ENCODE measurements at places on chromosomes 2 and 18. TPM values are rescaled to one million over a fixed set of nuclear protein-coding genes. Genes with fewer than 3 reads are reported as not detected.

The CACNB4 gene
- polyA plus RNA-seq, result 0.03 TPM

DNA sequence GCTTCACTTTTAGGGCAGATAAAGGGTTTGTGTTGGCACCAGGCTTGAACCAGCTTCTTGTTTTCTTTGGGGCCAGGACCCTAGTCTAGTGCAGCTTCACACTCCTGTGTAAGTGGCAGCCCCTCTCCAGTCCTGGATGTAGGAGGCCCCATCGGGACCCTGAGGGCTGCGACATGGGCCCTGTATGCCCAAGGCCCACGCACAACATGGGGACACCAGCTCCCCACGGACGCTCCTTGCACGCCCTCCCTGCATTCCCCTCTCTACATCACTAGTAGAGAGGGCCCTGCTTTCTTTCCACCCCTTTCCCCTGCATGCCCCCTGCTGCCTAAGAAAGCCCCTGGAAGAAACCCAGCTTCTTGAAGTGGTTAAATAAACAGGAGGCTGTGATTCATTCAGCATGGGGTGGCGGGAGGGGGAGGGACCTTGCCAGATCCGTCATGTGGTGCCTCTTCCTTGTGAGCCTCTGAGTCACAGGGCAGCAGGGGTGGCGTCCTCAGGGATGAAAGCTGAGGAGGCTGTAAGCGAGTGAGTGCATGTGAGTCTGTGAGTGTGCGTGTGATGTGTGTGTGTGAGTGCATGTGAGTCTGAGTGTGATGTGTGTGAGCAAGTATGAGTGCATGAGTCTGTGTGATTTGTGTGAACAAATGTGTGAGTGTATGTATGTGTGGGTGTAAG is 42.5 kb downstream of the COPS8 start:
- peak; percentile 86 for DNase-seq

GRCh38 chr2:218260742-218261422 is at the start of gene GPBAR1:
Gene GPBAR1, plus strand, starts transcription at chr2:218261015. Its CDS starts 1,710 bp downstream, at chr2:218262725.
- peak; percentile 79 for DNase-seq

GRCh38 chr2:105545730-105546627 is 147.1 kb upstream of the FHL2 start:
- peak; percentile 60 for DNase-seq

The ABCG8 gene
- not detected for polyA plus RNA-seq

DNA sequence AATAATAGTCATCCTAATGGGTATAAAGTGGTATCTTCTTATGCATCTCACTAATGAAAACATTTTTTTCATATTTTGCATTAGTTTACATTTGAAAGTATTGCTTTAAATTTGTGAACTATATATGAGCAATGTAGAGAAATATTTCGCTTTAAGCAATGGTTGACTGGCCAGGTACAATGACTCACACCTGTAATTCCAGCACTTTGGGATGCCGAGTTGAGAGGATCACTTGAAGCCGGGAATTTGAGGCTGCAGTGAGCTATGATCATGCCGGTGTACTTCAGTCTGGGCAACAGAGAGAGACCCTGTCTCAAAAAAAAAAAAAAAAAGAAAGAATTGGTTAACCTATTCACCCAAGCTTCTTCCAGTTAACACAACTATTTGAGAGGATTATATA is 15.1 kb downstream of the ZCCHC2 start:
- no peak for DNase-seq

DNA sequence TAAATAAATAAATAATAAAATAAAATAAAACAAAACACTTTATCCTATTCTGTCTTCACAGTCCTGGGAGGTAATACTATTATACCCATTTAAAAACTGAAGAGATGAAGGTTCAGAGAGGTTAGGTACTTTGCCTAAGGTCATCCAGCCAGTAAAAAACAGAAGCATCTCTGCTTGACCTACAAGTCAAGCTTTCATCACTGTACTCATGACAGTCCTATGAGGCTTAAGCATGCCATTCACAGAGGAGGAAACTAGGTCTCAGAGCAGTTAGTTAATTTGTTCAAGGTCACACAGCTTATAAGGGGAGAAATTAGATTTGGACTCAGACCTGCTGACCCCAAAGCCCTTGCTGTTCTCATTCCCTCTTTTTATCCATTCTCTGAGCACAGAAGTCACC is 77.5 kb downstream of the MARCO start:
- DNase-seq, result no peak

GRCh38 chr2:204900487-204900886 is 355.2 kb downstream of the PARD3B start:
- no peak for DNase-seq

The PSMA8 gene
- polyA plus RNA-seq, result not detected

DNA sequence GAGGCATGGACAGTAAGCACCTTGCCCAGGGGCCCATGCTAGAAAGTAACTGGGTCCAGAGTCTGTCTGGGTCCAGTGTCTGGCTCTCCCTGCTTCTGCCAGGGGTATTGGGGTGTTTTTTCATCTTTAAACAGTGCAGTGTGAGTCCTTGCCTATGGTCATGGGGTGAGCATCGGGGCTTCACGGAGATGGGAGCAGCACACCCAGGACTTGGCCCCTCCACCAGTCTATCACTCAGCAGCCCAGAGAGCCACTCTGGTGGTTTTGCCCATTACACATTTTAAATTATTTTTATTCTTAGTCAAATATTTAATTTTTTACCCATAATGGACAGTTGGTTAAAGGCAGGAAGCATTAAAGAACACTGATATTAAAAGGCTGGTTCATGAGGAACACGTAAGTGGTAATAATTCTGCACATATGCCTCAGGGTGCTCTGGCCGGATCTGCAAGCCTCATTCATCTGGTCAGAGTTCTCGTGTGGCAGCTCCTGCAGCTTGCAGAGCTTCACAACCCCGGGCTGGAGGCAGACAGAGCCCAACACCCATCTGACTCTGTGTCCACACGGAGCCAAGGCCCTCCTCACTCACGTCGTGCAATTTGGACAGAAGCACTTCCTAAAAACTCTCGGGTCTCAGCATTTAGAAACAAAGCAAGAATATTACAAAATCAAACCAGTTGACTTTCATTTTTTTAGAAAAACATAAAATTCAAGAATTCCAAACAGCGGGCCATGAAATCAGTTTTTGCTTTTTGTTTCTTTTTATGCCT is 204.1 kb downstream of the CTIF start:
- DNase-seq, result peak; percentile 62

GRCh38 chr2:3494984-3495666 is 24.2 kb downstream of the ADI1 start:
- no peak for DNase-seq

DNA sequence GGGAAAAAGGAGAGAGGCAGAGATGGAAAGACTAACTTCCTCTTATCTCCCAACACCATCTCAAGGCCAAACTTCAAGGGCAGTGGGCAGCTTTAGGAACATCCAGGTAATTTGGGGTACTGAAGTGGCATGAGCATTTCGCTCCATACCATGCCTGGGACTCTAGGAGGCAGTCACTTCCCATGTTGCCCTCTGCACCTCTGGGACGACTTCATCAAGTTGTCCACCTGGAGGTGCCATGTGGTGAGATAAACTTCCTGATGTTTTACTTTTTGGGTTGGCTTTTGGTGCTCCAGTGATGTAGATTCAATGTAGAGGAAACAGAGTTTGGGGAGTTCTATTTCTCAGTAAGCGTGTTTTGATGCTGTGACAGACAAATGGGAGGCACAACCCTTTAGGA is 56.3 kb upstream of the UPP2 start:
- no peak for DNase-seq

The ITGB6 gene
- 0.27 TPM for polyA plus RNA-seq

The PLGLB2 gene
- polyA plus RNA-seq, result 0.75 TPM

DNA sequence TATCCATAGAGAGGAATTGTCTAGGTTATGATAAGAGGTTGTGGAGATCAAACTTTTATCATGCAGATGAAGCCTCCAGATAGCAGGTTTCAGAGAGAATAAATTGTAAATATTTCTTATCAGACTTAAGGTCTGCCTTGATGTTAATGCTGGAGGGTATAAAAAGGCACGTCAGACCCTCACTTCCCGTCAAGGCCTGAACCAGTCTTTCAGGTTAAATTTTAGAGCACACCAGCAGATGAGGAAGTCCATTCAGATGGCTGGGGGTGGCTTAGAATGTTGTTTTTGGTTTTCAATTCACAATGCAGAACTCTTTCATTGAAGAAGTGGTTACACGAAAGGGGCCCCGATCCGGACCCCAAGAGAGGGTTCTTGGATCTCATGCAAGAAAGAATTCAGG is 144.4 kb upstream of the FBXO11 start:
- no peak for DNase-seq

The MAP3K20 gene
- 98.6 TPM for polyA plus RNA-seq

The CXCR2 gene
- 0.19 TPM for polyA plus RNA-seq

DNA sequence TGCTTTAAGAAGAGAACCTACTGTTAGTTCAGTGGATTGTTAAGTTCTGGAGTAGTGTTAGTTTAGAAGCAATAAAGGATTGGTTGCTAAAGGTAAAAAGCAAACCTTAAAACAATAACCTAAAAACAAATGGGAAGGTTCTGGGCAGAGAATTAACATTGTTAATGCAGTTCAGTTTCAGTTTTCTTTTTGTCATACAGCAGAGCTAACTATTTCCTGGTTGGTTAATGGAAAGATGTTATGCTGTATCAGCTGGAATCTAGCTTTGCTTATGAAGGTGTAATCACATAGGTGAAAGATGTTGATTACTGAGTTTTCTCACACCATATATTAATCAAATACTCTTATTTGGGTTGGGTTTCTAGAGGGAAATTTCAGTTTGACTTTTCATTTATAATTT is 23.8 kb downstream of the SMAD4 start:
- DNase-seq, result no peak

DNA sequence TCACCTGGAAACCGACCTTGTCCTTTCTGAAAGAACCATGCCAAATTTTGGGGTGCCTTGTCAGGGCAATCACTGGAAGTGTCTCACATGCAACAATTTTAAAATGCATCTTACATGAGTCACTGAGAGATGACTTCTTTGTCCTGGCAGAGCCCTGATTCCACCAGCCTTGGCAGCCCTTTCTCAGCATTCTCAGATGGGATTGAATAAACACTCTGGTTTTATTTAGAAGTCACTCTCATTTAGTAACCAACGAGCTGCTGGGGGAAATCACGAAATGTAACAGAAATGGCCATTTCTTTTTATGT is 3.8 kb upstream of the ATP8B1 start:
- DNase-seq, result no peak

DNA sequence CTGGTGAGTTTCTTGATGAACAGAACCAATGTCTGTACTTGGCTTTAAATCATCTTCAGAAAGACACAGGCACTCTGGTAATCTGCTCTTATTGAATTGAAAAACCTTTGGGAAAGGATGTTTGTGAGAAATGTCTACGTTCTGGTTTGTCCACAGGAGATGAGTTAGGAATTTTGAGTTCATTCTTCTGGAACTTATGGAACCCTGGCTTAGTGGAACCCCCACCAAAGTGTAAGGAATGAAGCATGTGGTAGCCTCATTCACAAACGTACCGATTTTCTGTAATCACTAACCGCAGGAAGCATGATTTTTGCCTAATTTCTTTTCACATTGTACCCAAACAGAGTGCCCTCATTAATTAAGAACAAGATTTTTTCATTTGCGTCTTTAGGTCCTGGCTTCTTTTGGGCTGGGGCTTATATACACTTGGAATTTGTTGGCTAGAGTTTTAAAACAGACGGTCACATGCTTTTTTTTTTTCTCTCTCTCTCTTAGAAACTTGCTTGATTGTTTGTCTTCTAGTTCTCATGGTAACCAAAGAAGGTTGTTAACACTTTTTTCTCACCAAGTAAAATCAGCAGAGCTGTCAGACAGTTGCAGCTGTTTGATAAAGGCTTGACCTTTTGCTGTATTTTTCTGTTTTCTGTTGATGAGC is 314.1 kb upstream of the THUMPD2 start:
- no peak for DNase-seq

The ZSCAN30 gene
- polyA plus RNA-seq, result 17.1 TPM

- DNase-seq, result no peak
Observed at GRCh38 chr2:24512404-24512803, 21.4 kb downstream of the NCOA1 start.

The RTP5 gene
- not detected for polyA plus RNA-seq

The ARL4C gene
- polyA plus RNA-seq, result 1.2 TPM

The MOGAT1 gene
- polyA plus RNA-seq, result 0.19 TPM

DNA sequence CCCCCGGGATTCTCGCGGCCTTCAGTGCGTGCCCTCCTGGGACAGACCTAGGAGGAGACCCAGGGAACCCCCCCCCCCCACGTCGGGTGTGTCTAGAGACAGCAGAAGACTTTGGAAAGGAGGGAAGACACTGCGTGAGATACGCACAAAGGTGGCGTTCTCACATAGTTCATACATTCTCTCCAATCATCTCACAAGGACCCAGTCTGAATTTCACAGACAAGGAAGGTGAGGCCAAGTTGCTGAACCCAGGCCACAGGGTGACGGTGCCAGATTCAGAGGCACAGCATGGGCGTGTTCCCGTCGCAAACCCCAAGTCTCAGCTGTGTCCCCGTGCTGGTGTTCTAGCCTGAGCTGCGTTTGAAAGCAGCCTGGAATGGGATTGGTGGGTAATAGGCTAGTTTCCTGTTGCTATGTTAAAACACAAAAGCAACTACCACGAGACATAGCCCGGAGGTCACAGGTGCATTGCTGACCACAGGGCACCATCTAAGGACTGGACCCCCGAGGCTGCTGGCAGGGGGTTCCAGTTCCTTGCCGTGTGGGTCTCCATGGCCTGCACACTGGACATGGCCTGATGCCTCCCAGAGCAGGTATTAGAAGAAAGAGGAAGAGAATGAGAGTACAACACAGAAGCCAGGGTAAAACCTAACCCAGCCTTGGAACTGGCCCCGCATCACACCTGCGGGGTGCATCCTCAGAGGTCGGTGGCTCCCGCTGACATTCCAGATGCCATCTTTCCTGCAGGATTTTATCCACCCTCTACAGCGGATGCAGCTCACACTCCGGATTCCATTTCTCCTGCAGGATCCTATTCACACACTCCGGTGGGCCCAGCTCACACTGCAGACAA is 1.1 kb upstream of the PXDN start:
- DNase-seq, result no peak

DNA sequence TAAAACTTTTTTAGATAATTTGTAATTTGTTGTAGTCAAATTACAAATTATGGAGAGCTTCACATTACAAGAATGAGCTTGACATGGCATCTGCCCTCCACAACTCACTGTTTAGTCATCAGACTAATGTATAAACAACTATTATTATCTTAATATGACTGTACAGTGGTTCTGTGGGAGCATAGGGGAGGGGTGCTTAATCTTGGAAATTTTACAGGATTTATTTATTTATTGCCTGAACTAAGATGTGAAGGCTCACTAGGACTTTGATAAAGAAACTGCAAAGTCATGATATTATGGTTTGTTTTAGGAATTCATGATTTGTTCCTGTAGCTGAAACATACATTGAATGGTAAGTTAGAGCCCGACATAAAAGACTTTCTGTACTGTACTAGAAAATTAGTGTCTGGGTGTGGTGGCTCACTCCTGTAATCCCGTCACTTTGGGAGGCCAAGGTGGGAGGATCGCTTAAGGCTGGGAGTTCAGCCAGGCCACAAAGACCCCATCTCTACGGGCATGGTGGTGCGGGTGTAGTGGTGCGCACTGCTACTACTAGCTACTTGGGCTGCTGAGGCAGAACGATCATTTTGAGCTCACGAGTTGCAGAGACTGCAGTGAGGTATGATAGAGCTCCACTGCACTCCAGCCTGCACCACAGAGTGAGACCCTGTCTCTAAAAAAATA is 2.1 kb downstream of the MARCHF7 start:
- DNase-seq, result no peak
